Caki2 (cell line): ENCODE measurements at places on chromosomes 7 and 10. TPM values are rescaled to one million over a fixed set of nuclear protein-coding genes. Genes with fewer than 3 reads are reported as not detected.

The ZNF503 gene
- total RNA-seq: 11.6 and 16.2 TPM in 2 replicates

The SUN3 gene
- not detected in 2 replicates for total RNA-seq

The ACSM6 gene
- total RNA-seq: 0.10 TPM in 1 of 2 replicates, not detected in the other

The TRIL gene
- 0.20 TPM in 1 of 2 replicates, not detected in the other for total RNA-seq

The C10orf143 gene
- total RNA-seq: 4.8 TPM in 1 of 2 replicates, not detected in the other

The FAM13C gene
- total RNA-seq: not detected in 2 replicates

The ZC3HAV1L gene
- 14.2 and 25.1 TPM in 2 replicates for total RNA-seq

The PCDH15 gene
- not detected in 2 replicates for total RNA-seq

The ADAM22 gene
- 0.37 and 0.61 TPM in 2 replicates for total RNA-seq

The STAG3 gene
- not detected in 2 replicates for total RNA-seq
